ENCODE measurements at places on chromosomes 1 and 21.

DNA sequence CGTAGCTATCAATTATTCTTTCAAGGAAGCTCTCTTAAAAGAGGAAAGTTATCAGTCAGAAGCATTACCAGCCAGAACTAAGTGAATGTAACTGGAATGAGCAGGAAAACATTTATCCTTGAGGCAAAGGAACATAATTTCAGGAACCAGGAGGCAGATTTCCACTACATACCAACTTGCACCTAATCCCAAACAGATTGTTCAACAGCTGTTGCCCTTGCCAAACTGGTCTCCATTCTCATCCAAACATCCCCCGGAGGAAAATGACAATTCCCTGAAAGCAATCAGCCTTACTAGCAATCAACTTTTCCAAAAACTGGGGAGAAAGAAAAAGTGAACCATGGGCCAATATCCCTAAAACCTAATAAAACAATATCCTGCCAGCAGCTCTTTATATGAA, 35.0 kb downstream of the ENAH start:
- DNase-seq: no peak

- no peak for DNase-seq
Measured at GRCh38 chr21:14889080-14889810, 175.6 kb downstream of the NRIP1 start.

- DNase-seq: no peak
Measured at GRCh38 chr21:35197992-35198431, 148.9 kb upstream of the RUNX1 start.

DNA sequence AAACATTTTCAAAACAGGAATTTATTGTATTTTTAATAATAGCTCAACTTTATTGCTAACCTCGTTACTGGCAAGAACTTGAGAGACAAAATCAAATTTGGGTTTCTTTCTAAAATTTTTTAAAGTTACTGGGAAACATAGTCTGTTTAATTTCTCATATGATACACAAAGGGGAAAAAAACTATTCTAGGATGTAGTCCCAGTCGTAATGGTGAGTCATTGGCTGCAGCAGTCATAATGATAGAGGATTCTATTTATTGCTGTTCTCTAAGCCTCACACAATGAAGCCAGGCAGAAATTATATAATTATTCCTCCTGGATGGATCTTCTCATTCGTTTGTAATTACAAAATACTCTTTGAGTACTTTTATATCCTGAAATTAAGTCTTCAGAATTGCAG, 326.5 kb upstream of the SGIP1 start:
- no peak for DNase-seq

DNA sequence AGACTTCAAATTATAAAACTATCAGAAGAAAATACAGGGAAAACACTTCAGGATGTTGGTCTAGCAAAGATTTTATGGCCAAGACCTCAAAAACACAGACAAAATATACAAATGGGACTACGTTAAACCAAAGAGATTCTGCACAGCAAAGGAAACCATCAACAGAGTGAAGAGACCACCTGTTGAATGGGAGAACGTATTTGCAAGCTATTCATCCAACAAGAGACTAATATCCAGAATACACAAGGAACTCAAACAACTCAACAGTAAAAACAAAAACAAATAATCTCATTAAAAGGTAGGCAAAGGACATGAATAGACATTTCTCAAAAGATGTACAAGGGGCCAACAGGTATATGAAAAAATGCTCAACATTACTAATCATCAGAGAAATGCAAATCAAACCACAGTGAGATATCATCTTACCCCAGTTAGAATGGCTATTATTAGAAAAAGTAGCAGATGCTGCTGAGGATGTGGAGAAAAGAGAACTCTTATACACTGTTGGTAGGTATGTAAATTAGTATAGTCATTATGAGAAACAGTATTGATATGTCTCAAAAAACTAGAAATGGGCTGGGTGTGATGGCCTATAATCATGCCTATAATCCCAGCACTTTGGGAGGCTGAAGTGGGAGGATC, 112.6 kb downstream of the LRIG2 start:
- DNase-seq: no peak

DNA sequence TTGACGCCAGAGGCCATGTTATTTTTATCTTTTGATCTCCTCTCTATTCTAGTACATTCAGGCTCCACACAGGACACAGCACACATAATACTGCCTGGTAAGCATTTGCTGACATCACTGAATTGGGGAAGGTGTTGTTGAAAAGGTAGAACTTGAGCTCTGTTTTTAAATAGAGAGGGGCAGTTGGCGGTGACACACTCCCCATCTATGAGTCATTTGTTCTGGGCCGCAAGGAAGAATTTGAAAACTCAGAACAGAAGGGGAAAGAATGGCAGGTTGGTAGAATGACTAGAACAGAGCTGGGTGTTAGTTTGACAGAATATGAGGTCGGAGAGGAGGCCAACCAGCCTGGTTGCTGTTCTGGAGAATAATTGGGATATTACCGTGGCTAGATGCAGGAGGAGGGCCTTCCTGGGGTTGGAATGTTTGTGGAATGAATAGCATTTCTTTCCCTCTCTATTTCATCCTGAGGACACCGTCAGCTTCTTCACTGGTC, 52.1 kb upstream of the ERRFI1 start:
- DNase-seq: no peak

DNA sequence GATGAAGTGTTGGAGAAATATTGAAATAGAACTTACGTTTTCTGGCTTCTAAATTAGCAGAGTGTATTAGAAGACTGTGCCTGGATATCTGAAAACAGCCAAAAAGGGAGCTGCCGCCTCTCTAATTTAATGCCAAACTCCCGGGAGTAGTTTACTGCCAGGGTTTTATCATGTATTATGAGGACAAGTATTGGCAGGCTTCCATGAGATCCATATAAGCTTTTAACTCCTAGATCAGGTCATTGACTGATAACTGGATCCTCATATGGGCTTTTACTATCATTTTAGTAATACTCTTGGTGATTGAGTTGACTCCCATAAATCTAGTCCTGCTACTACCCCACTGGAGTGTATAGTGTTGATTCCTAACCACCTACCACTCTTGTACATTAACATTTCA, 178.4 kb upstream of the CXADR start:
- DNase-seq: no peak

- no peak for DNase-seq
Measured at GRCh38 chr1:4016351-4017130, 116.5 kb upstream of the C1orf174 start.

GRCh38 chr21:28437061-28437460, 555.6 kb downstream of the LTN1 start:
- DNase-seq: no peak

DNA sequence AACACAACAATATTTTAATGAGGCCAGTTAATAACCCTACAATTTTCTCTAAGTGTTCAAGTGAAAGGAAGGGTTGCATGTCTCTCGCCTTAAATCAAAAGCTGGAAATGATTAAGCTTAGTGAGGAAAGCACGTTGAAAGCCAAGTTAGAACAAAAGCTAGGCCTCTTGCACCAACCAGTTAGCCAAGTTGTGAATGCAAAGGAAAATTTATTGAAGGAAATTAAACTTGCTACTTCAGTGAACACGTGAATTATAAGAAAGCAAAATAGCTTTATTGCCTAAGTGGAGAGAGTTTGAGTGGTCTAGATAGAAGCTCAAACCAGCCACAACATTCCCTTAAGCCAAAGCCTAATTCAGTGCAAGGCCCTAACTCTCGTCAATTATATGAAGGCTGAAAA, 135.6 kb downstream of the DUSP10 start:
- no peak for DNase-seq

DNA sequence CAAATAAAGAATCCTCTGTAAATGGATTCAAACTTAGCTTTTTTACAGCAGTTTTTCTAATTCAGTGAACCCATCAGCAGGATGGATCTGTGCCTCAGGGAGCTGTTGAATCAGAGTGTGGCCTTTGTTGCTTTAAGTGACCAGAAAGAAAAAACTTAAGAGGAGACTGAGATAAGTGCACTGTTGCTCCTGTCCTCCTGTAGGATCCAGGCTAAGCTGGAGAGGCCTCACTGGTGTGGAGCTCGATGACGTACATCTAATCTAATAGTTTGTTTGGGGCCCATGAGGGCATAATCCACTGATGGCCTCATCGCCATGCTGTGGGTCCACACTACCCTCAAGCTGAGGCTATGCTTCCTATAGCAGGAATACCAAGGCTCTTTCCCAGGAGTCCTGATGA, 10.6 kb downstream of the DIP2A start:
- DNase-seq: no peak

DNA sequence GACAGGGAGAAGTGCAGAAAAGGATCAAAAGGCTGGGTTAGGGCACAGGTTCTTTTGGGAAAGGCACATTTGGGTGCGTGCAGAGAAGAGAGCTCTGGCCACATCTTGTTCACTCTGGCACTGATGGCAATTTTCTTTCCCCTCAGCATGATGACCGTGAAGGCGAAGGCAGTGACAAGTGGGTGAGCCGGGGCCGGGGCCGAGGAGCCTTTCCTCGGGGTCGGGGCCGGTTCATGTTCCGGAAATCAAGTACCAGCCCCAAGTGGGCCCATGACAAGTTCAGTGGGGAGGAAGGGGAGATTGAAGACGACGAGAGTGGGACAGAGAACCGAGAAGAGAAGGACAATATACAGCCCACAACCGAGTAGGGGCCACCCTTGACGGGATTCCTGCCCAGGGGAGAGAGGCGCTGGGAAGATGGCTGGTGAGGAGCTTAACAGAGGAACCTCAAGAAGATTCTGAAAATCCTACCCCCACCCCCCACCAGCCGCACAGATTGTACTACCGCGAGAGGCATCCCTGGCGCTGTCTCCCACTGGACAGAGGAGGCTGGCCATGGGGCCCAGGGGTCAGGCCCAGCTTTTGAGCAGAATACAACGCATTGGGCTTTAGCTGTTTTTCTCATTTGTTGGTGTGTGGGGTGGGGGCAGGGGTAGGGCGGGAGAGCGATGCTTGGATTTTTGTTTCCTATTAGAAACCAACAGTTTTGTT, 2.4 kb upstream of the SH3D21 start:
- DNase-seq: no peak

DNA sequence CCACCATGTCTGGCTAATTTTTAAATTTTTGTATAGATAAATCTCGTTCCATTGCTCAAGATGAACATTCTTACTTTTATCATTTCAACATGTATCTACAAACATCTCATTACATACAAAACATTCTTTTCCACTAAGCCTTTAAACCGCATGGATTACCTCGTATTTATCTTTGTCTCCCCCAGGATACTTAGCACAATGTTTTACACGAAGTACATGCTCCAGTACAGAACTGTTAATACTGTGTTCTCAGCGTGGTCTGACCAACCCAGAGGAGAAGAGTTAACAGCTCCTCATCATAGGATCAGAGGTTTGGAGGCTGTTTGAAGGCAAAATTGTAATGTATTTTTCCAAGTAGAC, 7.4 kb downstream of the PIK3C2B start:
- DNase-seq: no peak

DNA sequence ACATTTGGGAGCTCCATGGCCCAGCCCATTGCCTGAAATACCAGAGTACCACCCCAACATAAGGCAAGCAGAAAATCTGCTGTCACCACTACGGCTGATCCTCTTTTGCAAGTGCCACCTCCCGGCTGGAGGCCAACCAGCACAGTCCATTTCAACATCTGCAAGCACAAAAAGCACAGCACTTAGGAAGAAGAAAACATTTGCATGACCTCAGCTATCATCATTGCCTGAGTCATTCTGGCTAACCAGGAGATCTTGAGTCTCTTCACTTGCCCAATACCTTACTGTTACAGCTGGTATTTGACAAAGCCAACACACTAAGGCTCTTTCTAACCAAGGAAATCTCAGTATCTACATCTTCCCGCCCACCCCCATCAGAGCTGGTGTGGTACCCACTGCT, 55.9 kb downstream of the NEK7 start:
- DNase-seq: no peak

- no peak for DNase-seq
Measured at GRCh38 chr1:118918230-118918939, 69.8 kb downstream of the TBX15 start.

DNA sequence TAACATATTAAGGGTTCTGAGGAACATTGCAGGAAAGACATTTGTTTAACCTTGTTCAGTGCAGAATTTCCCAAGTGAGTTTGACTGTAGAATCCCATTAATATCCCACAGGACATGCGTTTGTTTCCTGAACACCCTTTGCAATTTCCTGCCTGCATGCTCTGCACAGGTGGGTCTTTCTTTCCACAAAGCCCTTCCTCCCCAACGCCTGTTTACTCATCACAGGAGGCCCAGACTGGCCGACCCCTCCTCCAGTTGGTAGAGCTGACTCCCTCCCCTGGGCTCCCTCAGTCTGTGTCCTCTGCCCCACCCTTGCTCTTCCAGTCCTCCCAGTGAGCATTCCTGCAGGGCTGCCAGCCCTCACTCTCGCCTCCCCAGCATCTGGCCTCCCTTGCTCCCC, 47.5 kb upstream of the CTPS1 start:
- DNase-seq: no peak

GRCh38 chr1:76494807-76495206, 372.5 kb upstream of the ST6GALNAC5 start:
- DNase-seq: no peak

DNA sequence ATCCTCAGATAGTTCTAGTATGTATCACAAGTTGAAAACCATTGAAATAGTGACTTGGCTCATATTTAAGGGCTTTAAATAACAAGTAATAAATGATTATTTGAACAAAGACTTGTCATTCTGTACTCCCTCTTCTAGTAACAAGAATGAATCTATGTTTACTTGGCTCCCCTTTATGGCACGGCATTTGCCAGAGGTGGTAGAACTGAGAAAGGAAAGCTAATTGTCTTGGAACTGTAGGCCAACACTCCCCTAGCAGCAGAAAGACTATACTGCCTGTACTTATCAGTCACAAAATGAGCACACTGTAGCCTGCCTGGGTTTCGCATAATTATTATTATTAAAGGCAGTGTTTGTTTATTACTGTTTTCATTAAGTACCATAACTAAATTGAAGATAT, 29.6 kb upstream of the SMYD2 start:
- DNase-seq: no peak

- no peak for DNase-seq
Measured at GRCh38 chr21:41973427-41973831, 19.6 kb upstream of the C2CD2 start.

GRCh38 chr1:91809317-91809716, 76.6 kb downstream of the TGFBR3 start:
- DNase-seq: no peak
